ENCODE measurements at places on chromosomes 13 and 19.

DNA sequence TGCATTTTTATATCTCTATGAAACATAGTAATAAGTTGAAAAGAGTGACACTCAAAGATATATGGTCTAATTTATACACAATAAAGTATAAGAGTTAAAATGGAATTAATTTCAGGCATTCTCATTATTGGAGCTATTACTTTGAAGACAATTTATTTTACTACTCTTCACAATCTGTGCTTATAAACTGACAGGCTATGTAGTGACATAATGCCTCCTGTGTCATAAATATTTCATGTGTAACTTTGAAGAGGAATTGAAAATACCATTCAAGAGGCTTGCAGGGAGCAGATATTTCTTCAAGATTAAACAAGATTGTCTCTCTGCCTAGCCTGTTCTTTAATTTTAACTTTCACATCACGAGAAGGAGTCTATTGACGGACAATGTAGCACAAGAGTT, 1881.5 kb upstream of the PCDH20 start:
- DNase-seq, result no peak

DNA sequence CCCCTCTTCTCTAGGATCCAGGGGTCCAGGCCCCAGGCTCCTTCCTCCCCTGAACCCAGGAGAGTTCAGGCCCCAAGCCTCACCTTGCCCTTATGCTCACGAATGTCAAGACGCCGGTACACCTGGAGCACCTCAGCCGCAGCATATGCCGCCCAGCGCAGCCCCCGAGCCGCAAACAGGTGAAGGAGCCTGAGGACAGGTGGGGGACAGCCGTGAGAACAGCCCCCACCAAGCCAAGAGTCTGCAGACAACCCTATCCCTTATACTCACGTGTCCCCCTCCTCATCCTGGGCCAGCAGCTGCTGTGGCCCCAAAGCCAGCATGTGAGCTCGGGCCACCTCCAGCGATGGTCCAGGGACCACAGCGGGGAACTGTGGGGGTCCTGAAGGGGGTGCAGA, 3.7 kb downstream of the NFKBID start:
- no peak for DNase-seq

GRCh38 chr19:3193256-3194105, 7.8 kb downstream of the NCLN start:
- no peak for DNase-seq

DNA sequence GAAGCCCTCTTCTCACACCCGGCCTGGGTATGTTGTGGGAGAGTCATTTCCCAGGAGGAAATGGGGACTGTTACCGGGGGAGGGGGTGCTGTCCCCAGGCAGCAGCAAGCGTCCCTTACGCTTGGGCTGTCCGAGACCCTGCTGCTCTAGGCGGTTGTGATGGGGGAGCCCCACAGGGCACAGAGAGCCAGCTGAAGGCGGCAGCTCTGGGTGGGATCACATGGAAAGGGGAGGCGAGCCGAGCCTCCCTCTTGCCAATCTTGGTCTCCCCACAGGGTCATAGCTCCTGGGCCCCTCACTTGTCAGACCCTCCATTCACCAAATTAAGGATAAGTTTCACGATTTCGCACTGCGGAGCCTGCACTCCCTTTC, 22.0 kb downstream of the EPN1 start:
- no peak for DNase-seq

GRCh38 chr13:113668491-113668971, 1.5 kb downstream of the GRK1 start:
- no peak for DNase-seq

DNA sequence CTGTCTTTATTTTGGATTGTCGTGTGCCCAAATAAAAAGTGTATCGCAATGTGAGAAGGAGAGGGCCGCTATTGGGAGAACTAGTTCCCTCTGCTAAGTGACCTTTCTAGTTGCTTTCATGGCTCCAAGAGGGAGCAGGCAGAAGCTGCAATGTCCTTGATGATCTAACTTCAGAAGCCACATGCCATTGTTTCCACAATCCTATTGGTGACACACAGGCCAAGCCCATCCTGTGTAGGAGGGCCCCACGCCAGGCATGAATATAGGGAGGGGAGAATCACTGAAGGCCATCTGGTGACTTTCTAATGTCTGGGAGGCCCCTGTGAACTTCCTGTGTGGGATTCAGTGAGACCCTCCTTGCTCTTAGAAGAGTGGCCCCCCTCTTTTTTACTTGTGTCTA, 47.8 kb upstream of the KPNA3 start:
- DNase-seq, result no peak

GRCh38 chr13:23996456-23996855, 99.2 kb upstream of the C1QTNF9B start:
- DNase-seq, result no peak

- no peak for DNase-seq
Observed at GRCh38 chr19:1429750-1430149, 8.4 kb upstream of the RPS15 start.

DNA sequence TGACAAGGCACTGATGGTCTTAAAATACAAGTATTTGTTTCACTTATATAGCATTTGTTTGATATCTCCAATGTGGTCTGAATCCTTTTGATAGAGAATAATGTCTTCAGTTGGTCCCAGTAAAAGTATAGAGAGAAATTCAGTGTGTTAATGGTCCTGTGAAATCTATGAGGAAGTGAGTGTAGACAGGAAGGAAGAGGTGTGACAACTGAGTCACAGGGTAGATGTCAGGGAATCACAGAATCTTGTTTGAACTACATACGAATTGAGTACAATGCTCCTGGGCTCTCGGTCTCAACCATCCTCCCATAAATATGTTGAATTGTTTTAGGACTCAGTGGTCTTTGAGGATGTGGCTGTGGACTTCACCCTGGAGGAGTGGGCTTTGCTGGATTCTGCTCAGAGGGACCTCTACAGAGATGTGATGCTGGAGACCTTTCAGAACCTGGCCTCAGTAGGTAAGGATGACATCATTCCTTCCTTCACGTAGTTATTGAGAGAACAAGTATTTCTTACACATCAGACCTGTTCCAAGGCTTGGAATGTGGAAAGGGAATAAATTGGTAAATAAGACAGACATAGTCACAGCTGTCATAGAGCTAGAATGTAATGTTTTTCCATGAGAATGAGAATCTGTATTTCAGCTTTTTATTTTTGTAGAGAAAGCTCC, 9.1 kb downstream of the ZNF555 start:
- DNase-seq, result no peak

DNA sequence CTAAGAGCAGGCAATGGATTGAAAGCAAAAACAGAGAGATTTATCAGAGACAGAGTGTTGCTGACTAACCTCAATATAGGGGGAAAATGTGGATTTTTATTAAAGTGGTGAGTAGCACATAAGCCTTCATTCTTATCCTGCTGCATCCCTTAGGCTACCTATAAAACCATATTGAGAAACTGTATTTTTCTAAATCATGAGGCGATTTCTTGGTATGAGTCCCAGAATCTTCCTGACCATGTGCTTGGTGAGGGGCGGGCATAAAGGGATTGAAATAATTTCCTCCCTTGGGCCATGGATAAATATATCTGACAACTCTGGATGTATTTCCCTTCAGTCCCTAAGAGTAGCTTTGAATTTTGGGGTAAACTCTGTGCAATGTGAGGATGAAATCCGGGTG, 72.8 kb downstream of the EFNB2 start:
- no peak for DNase-seq

- DNase-seq, result no peak
Observed at GRCh38 chr19:34246340-34246739, 8.0 kb upstream of the GARRE1 start.

GRCh38 chr19:53389978-53390377, 5.0 kb upstream of the ZNF765 start:
- no peak for DNase-seq

- DNase-seq, result no peak
Observed at GRCh38 chr13:21336609-21337349, 122.3 kb downstream of the ZDHHC20 start.

DNA sequence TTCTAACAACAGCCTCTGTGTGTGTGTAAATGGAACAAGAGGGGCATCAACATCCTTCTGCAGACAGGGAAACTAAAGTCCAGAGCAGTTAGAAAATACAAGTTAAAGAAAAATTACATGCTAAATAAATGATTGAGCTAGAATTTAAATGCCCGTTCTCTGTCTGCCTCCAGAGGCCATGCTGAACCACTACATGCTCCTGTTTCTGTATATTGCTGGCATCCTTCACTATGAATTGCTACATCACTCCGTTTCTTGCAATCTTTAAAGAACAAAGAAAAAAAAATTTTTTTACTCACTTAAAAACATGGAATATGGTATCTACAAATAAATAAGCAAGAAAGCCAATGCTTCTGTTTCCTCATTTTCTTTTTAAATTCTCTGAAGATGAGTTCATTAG, 47.9 kb downstream of the DCT start:
- DNase-seq, result no peak

DNA sequence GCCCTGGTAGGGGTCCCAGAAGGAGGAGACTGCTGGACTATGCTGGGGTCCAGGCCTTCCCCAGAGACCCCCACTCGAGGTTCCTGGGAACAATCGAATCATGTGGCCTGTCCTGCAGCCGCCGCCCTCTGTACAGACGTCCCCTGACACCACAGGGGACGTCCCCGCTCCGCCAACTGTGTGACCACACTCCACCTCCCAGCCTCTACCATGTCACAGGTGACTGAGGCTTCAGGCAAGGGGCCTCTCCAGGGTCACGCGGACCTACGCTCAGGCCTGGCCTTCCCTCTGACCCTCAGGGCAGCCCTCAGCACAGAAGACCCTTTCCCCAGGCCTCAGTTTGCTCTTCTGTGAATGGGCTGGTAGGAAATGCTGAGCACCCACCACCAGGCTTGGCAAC, 13.1 kb upstream of the TMEM161A start:
- no peak for DNase-seq

DNA sequence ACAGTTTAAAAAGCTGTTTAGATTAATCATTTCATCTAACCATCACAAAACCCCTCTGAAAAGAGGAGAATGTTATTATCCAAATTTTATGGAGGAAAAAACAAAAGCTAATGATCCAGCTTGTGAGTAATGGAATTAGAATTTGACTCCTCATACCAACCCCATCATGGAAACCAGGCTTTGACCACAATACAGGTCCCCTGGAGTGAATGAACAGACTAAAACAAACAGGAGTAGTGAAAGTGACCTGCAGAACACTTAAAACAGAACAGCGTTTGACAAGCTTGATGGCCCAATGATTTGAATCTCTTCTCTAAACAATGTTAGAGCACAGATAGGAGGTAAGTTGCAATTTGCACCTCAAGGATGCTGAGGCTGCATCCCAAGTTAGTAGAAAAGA, 230.0 kb downstream of the DCT start:
- DNase-seq, result no peak

GRCh38 chr19:48325265-48325910, at the start of gene EMP3:
EMP3 (plus strand) TSS chr19:48325552; CDS start chr19:48326845, 1,293 bp downstream.
- DNase-seq, result peak; percentile 88

DNA sequence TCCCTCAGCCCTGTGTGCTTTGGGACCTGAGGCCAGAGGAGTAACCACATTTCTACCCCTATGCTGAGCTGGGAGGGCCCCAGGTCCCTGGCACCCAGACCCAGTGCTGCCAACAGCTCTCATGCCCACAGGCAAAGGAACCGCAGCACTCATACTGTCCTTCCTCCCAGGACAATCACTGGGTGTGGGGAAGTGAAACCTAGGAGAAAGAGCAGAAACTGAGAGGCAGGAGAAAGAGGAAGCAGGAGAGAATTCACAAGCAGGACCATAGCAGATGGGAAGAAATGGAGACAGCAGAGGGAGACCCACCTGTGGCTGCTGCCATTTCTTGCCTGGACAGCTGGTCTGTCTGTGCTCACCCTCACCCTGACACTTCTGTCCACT, 18.9 kb downstream of the CCDC97 start:
- DNase-seq, result no peak

DNA sequence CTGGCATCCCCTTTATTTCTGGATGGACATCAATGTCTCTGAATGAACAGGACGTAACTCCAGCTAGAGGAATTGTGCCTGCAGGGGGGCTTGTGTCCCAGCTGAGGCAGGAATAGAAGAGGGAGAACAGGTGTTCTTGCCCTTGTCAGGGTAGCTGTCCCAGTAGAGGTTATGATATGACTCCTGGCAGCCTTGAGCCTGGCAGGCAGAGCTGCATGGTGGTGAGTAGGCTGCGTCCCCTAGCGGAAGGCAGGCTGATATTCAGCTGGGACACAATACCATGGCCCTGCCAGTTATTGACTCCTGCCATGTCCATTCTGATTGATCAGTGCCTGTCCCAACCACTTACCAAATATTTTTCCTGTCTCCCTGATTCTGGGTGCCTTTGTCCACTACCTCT, 197.2 kb downstream of the RAP2A start:
- peak; percentile 1 for DNase-seq

GRCh38 chr13:31267126-31267784, 67.5 kb downstream of the B3GLCT start:
- DNase-seq, result no peak

Data from activated CD4-positive, alpha-beta T cell treated with anti-CD3 and anti-CD28 coated beads, Interleukin-2, amount 50 U/mL, for 16 hours (primary cell).